T follicular helper cell (primary cell): ENCODE measurements at places on chromosomes 2 and 18.

- no peak for DNase-seq
Measured at GRCh38 chr18:43651057-43651456, 373.8 kb upstream of the SYT4 start.

- no peak for DNase-seq
Measured at GRCh38 chr18:12326711-12327460, 18.8 kb downstream of the TUBB6 start.

DNA sequence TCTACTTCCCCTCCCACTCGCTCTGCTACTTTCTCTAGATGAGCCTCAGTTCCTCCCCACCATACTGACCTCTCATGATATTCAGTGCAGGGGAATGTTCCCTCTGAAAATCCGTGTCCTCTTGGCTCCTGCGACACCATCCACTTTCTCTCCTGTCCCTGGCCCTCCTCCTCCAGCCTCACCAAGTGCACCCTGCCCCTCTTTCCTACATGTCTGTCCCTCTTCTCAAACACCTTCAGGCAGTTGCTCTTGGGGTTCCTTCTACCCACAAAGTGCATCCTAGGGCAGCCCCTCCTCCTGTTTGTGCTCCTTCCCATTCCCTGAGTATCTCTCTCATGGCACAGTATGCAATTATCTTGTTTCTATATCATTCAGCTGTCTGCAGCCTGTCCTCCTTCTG is 246.4 kb upstream of the RAB6C start:
- DNase-seq, result no peak

GRCh38 chr2:1811258-1811970 is 67.1 kb upstream of the PXDN start:
- DNase-seq, result no peak

GRCh38 chr2:139165601-139166000 is 385.4 kb upstream of the NXPH2 start:
- DNase-seq, result no peak
